T47D (cell line): ENCODE measurements at places on chromosomes 13 and 19.

DNA sequence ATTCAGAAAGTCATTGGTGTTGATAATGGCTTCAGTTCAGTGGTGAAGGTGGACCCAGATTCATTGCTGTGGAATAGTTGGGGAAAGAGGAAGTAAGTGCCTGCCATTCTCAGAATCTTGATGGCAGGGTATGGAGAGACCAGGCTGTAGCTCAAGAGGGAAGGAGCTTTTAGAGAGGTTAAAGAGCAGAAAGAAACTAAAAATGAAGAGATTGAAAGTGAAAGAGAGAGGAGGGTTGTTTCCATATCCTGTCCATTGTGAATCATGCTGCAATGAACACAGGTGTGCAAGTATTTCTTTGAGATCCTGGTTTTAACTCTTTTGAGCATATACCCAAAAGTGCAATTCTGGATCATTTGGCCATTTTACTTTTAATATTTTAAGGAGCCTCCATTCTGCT, 12.5 kb downstream of the GJB6 start:
- DNase-seq, result no peak

DNA sequence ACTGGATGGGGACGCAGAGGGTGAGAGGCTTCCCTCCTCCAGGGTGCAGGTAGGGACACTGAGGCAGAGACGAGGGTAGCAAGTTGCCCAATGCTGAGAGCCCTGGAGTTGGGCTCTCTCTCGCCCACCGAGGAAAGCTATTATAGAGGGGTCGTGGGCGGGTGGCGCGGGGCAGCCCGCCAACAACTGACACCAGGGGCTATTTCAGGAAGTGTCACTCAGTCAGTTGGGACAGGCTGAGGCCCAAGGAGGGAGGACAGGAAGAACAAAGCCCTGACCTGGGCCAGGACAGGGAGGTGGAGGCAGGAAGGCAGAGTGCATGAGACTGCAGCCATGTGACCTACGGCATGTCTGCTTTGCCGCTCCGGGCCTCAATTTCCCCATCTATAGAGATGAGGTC, 29.9 kb downstream of the TINCR start:
- no peak for DNase-seq

- peak; percentile 67 for DNase-seq
Observed at GRCh38 chr13:22278336-22278929, 607.6 kb downstream of the FGF9 start.

DNA sequence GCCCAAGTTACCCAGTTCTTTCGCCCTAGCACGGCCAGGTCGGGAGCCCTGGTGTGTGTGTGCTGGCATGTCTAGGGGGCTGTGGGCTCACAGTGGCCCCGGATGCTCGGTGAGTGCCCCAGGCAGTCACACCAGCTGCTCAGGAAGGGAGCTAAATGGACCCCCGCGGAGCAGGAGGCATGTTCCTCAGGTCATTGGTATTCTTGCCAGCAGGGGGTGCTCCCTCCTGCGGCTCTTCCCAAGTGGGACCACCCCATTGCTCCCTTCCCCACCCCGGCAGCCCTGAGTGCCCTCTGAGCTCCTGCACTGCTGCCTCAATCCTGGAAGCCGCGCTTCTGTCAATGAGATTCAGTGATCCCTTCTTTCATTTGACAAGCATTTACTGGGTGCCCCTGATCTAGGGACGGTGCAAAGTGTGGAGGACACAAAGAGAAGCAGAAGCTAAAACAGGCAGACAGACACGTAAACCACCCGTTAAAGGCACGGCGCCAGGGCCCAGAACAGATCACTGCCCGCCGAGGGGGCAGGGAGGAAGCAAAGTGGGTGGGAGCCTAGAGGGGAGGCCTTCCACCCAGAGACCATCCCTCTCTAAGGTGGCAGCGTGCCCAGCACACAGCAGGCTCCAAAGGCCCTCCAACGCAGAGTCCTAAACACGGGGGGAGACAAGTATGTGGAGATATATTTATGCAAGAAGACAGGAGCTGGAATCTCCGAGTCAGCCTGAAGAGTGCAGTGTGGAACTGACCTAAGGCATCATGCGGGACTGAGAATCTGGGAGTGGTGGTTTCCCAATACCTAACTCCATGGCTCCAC, 5.2 kb upstream of the ADPRHL1 start:
- no peak for DNase-seq

- DNase-seq, result no peak
Observed at GRCh38 chr13:36382030-36382429, 35.8 kb upstream of the SPART start.

DNA sequence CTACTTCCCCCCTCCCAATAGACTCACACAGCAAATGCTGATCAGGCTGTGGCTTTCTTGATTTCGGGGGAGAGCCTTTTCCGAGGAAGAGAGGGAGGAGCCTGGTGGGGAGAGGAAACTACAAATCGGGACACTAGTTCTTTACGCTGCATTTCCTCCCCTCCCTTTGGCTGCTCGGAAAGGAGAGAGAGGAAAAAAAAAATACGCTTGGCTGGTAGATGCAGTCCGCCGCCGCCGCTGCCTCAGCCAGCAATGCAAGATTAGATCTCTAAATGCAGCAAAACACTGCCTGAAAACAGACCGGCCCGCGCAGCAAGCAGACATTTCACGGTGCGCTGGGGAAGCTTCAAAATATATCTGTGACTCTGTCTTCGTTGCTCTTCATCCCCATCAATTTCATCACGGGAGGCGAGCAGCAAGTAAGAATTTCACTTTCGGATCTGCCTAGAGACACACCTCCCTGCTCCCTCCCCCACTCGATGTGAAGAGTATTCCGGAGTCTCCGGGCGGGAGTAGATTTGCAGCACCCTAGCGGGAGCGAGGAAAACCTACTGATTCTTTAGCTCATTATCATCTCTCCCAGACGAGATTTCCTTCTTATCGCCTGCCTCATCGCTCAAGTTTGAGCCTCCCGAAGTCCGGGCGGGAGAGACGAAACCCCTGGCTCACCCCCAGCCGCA, at the start of gene PCDH17:
Gene PCDH17 (plus strand): TSS at position 149 of the 680 bp plus-strand sequence. CDS start 803 bp downstream, outside the sequence.
- peak; percentile 42 for DNase-seq

DNA sequence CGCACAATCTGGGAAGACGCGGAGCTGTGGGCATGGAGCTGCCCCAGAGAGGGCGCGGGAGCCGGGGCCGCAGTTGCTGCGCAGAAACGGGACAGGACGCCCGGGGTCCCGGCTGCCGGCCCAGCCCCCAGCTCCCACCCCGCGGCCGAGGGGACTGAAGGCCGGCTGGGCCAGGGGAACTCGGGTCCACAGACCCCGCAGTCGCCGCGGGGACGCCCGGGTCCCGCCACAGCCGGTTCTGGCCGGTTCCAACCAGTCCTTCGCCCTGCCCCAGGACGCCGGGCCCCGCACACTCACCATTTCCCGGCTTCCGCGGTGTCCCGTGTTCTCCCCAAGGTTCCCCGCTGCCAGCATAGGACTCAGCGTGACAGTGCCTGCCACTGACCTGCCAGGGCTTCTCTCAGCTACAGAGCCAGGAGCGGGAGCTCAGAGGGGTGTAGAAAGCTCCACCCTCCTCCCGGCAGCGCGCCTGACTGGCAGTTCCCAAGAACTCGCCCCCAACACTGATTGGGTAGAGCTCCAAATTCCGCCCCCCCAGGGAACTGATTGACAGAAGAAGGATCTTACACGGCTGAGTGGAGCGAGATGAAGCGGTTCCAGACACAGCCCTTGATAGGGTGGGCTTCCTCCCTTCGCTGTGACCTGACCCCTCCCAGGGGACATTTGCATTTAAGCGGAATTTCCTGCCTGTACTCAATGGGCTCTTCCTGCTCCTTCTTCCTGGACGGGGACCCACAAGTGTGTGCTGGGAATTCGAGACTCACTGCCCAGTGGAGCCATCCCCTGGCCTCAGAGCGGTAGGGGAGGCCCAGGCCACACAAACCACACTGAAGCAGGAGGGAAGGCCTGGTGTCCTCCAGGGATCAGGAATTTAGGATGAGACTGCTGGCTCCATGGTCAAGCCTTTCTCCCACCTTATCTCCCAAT, at the start of gene ZNF442:
Gene ZNF442 (minus strand): TSS at position 448 of the 927 bp plus-strand sequence. CDS start 2,052 bp downstream, outside the sequence.
- DNase-seq, result peak; percentile 92

GRCh38 chr19:57825511-57825910, 4.6 kb upstream of the ZNF587B start:
- no peak for DNase-seq

DNA sequence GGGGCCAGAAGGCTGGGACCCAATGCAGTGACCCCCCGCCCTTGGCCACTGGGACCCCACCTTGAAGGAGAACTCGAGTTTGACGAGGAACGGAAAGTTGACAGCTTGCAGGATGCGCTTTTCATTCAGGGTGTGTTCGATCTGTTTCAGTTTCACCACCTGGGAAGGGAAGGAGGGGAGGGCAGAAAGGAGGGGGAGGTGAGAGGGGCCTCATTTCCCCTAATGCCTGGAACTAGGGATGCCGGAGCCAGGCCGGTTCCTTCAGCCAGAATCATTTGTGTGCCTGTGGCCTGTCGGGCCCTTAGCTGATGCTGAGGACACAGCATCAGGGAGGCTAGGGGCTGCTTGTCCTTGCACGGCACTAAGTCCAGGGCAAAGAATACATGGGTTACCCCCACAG, 12.2 kb upstream of the SAMD1 start:
- DNase-seq, result no peak

DNA sequence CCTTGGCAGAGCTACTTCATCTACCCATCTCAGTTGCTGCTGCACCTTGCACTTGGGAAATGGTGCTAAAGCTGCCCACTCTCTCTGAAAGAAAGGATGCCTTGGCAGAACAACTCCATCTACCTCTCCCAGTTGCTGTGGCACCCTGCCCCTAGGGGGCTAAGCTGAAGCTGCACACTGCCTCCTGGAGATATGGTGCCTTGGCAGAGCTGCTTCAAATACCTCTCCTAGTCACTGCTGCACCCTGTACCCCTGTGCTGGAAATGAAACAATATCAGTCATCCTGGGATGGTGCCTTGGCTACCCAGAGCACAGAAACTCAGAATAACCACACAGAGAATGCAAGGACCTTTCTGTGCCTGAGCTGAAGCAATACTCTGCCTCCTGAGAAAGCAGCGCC, 615.8 kb downstream of the DIAPH3 start:
- no peak for DNase-seq
